Activated CD8-positive, alpha-beta T cell treated with anti-CD3 and anti-CD28 coated beads, Interleukin-2, amount 10 ng/mL, durations not matched to agents 7 days and 5 days (primary cell): ENCODE measurements at places on chromosomes 12 and 14. TPM values are rescaled to one million over a fixed set of nuclear protein-coding genes. Genes with fewer than 3 reads are reported as not detected.

- peak; percentile 95 for DNase-seq
These were observed 1.7 kb upstream of the SOCS2 start for GRCh38 chr12:93570552-93571364.

Gene USP44
- total RNA-seq, result 17.1 TPM

Gene EML1
- total RNA-seq, result not detected

DNA sequence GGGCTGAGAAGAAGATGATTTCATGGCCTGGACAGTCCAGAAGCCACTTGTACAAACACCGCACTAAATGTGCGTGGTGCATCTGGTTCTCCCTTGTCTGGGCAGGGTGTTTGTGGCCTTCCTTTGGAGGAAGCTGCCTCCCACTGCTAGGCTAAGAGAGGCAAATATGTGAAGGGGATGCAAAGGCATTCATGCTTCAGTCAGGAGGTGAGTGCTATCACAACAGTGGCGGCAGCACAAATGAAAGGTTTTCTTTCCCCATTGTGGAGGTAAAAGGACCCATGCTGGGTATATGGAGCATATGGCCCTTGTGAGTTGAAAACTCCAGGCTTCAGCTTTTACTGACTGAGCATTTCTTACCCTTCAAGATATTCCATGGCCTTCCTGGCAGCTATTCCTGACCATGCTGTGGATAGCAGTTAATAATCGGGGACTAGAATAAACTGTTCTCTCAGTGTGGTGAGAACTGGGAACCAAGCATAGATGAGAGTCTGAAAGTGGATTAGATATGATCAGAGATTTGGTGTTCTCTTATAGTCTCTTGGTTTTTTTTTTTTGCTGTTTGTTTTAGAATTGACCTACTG is 69.9 kb downstream of the MYRFL start:
- DNase-seq, result no peak

DNA sequence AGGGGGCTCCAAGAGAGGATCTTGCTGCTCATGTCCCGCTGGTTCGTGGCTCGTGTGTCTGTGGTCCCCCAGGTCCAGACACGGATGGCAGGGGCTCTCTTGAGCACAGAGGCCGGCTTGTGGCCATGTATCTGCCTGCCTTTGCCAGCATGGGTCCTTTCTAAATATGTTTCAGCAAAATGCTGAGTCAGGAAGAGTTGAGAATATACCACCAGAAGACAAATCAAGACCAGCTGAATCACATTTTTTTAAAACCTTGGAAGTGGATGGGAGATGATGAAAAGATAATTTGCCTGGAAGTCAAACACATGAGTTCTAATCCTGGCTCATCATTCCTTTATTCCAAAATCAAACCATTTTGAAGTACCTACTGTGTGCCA is 58.0 kb downstream of the NUAK1 start:
- DNase-seq, result no peak

- DNase-seq, result no peak
These were observed 1.3 kb upstream of the IGFBP6 start for GRCh38 chr12:53096089-53096741.

DNA sequence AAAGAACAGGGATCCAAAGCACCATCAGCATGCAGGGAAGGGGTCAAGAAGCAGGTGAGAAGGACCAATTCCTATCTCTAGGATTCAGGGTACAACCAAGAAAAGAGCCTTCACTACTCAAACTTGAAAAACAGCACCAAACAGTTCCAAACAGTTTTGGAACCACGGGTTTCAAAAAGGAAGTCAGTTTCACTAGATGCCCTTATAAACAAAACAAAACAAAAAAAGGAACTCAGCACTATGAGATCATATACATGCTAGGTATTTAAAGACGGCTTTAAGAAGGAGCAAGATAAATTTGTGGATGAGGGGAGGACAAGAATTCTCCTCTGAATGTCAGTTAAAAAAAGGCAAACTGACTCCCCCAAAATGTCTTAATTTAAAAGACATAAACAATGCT is 6.0 kb downstream of the INSM2 start:
- DNase-seq, result no peak

GRCh38 chr14:54564071-54564867 is 2.7 kb upstream of the SAMD4A start:
- DNase-seq, result no peak

Gene PLEKHD1
- 0.10 TPM for total RNA-seq

DNA sequence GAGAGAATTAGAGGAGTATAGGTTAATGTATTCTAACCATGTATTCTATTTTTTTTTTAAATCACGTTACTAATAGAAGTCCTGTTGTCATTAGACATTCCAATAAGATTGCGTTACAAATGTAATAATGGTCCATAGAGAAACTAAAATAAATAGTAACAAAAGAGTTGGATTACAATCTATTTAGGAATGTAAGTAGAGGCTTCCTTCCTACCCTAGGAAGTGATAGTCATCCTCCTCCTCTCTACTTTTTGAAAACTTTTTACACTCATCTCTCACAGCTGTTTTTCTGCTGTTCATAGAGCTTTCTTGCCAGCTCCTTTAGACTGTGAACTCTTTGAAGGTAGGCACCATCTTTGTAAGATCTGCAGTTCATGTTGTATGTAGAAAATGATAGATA is 23.6 kb downstream of the TRHDE start:
- no peak for DNase-seq

Gene TMEM179
- not detected for total RNA-seq

Gene SPTB
- total RNA-seq, result not detected

Gene RNASE3
- total RNA-seq, result not detected
